Activated CD4-positive, alpha-beta T cell treated with anti-CD3 and anti-CD28 coated beads, Interleukin-2, amount 50 U/mL, for 48 hours (primary cell): ENCODE measurements at places on chromosomes 4 and X.

DNA sequence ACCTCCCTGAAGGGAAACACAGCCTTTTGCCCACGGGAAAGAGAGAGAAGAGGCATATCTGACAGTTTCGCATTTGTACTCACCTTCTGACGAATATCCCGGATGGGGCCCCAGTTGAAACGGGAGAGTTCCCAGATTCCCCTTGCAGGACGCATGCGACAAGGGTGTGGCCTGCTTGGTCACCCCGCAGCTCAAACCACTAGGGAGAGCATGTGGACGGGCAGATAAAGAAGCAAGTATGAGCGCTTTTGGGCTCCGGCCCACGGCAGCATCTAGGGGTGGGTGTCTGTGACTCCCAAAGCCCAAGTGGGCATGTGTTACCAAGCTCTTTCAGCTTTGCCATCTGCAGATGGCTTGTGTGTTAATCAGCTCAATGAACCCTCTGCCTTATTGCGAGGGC lies 70.1 kb upstream of the MED14 start:
- DNase-seq = no peak

DNA sequence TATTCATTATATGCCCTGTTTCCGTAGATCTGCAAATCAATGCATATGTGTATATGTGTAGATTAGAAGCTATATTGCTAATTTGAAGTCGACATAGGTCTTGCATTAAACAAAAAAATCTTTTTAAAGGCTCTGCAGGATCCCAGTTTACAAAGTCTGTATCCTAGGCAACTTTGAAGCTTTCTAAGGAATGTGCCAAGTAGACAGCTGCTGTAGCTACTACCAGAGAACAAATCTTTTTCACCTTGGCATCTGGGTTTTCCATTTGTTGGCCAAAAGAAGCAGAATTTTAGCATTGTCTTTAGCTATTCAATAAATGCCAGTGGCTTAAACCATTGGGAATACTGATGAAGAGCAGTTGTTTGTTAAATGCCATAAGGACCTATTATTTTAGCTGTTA lies 88.0 kb downstream of the NAA11 start:
- no peak for DNase-seq

DNA sequence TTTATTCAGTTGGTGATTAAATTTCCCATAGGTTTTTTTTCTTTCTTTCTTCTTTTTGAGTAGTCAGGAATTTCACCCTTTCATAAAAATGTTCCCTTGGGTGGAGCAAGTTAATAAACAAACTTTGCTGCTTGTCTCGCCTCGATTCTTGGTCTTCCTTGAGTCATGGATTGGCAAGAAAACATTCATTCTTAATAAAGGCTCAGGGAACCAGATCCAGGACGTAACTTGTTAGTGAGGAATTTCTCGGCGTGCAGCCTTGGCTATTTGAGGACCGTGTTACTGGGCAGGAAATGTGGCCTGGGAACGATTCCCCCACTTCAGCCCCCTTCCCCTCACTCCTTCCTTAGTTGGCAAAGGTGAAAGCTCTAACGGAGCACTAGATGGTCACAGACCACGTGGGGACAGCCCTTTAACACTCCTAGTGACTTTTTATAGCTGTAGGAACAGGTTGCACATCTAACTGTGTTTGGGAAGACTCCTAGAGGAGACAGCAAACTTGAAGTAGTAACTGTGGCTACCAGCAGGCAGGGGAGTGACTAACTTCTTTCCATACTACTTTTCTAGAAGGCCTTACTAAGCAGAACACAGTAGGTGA lies 106.8 kb downstream of the UCHL1 start:
- no peak for DNase-seq

- DNase-seq = no peak
These were observed 207.8 kb downstream of the ANTXR2 start for GRCh38 chr4:79865201-79865597.

DNA sequence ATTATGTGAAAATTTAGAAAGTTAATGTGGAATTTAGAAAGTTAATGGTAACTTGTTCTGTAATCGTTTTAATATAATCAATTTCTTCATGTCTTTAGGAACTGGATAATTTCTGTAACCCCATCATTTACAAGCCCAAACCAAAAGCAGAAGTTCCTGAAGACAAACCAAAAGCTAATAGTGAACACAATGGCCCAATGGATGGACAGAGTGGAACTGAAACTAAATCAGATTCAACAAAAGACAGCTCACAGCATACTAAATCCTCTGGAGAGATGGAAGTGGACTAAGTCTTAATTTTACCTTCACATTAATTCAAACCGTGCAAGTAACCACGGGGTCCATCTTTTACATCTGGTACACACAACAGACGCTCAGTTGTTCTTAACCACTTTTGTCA lies 48.1 kb upstream of the PLK4 start:
- DNase-seq = no peak

DNA sequence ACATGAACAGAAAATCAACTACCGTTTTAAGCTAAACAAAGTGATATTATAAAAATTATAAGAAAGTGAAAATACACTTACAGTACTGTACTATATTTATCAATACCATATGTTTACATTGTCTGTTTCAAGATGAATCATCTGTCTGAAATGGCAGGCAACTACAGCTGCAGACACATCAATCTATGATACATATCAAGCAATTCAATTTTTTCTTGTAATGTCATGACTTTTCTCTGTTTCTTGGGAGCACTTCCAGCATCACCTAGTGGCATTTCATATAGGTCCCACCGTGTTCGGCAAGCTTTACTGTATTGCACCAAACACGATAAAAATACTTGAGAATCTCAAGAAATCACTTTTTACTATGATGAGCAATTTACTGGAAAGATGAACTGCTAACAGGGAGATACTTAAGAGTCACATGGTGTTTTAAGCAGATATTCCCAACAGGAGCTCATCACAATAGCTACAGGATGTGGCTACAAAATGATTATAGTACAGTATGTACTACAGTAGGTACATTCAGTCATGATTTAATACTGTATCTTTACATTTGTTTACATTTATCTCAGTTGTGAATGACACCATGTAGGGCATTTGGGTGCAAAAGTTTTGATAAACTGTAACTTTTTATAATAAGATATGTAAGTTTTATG lies 207.4 kb downstream of the ADAM29 start:
- no peak for DNase-seq

- DNase-seq = no peak
These were observed 689 bp upstream of the NHSL2 start for GRCh38 chrX:71909956-71910355.

- DNase-seq = no peak
These were observed 259.6 kb downstream of the UNC5C start for GRCh38 chr4:95289028-95289634.

- DNase-seq = no peak
These were observed 13.6 kb upstream of the TIMM8A start for GRCh38 chrX:101362116-101362515.

GRCh38 chrX:77014377-77015372 lies 432.5 kb upstream of the FGF16 start:
- DNase-seq = no peak

DNA sequence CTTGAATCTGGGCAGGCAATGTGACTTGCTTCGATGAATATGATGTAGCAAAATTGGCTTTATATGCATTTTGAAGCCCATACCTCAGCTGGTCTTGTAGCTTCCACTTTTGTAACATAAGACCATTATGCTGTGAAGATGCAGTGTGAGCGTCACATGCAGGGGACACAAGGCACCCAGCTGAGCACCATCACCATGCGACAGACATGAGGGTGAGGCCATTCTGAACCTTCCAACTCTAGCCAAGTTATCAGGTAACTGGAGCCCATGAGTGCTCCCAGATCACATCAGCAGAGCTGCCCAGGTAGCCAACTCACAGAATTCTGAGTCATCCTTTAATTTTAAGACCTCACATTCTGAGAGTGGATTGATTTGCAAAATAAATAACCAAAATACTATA lies 705.9 kb downstream of the FSTL5 start:
- DNase-seq = no peak

GRCh38 chr4:8229331-8229975 lies 30.4 kb downstream of the SH3TC1 start:
- DNase-seq = peak; percentile 12

GRCh38 chr4:47478804-47479203 lies 6.3 kb upstream of the ATP10D start:
- DNase-seq = no peak

GRCh38 chr4:79273915-79274314 lies 51.9 kb downstream of the NAA11 start:
- no peak for DNase-seq

DNA sequence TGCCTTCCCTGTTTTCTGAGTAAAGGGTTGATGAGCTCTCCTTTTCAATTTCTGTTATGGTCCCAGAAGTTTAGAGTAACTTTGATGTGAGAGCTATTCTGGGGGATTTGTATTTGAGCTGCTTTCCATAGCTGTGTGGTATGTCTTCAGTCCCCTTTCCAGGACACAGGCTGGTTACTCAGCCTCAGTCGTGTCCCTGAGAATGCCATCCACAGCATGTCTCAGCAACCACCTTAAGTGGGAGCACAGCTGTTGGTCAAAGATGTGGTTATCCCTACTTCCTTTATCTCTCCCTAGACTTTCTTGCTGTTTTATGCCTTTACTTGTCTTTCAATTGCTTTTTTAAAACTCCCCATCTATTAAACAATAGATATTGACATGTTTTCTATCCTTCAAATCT lies 37.8 kb downstream of the RNF175 start:
- no peak for DNase-seq

GRCh38 chr4:5959211-5959982 lies 58.8 kb downstream of the C4orf50 start:
- no peak for DNase-seq

DNA sequence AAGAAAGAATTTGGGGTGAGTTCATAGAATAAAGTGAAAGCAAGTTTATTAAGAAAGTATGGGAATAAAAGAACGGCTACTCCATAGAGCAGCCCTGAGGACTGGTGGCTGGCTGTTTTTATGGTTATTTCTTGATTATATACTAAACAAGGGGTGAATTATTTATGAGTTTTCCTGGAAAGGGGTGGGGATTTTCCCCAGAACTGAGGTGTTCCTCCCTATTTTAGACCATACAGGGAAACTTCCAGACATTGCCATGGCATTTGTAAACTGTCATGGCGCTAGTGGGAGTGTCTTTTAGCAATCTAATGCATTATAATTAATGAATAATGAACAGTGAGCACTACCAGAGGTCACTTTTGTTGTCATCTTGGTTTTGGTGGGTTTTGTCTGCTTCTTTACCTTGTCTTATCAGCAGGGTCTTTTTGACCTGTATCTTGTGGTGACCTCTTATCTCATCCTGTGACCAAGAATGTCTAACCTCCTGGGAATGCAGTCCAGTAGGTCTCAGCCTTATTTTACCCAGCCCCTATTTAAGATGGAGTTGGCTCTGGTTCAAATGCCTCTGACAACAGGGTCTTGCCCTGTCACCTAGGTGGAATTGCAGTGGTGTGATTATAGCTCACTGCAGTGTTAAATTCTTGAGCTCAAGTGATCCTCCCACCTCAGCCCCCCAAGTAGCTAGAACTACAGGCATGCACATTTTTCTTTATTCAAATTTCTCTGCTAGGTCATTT lies 27.1 kb downstream of the RAPGEF2 start:
- no peak for DNase-seq

DNA sequence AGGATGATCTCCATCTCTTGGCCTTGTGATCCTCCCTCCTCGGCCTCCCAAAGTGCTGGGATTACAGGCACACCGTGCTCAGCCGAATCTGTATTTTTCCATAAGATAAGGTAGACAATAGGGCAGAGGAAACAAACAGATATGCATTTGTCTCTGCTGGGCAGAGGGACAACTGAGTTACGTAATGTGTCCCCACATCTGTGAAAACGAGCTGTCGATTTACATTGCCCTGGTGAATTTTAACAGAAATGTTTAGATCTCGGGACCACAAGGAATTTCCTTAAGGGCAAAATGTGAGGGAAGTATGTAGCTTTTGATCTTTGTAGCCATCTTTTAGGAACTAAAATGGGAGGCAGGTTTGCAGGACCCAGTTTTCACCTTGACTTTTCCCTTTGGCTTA lies 189.7 kb downstream of the TRIML1 start:
- no peak for DNase-seq

DNA sequence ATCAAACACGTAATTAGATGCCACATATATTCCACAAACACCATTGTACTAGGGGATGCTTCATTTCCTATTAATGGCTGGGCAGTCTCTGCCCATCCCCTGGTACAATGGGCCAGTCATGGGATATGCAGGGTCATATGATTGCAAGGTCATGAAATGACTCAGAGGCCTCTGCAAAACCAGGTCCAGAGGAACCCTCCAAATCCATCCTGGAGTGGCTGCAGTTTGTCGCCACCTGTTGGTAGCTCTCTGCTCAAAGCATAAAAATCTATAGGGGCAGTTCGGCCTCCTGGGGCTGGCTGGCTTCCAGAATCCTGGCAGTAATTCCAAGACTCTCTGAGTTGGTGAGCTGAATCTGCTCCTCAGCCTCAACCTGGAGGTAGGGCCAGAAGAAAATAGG lies 22.9 kb upstream of the PUDP start:
- peak; percentile 27 for DNase-seq

- DNase-seq = peak; percentile 72
These were observed 27.3 kb upstream of the CHRNA9 start for GRCh38 chr4:40307627-40308497.

DNA sequence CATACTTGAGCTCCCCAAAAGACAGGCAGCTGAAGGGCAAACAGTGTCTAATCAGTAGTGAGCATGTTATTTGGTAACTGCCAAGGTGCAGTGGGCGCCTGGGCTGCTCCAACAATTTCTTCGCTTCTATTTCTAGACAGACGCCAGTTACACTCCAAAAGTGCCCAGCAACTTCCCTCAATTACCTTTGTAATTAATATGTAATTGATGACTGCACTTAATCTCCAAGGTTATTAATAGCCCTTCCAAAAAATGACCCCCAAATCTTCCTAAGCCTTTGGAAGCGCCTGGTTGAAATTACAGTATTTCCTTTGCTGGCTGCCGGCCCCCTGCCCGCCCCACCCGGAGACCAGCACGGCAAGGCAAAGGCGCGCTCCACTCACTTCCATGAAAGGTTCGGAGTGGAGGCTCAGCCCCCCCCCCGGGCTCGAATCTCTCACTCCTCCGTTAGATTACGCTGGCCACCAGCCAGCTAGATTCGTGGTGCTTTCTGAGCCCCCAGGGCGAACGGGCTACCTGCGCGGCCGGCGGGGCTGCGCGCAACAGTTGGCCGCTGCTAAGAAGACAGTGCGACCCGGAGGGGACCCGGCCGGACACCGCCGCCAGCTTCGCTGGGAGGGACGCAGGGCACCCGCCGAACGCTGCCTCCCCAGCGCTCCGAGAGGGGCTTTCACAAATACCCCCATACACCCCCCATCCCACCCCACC lies 1.9 kb downstream of the GPC4 start:
- no peak for DNase-seq

- peak; percentile 35 for DNase-seq
These were observed 32.0 kb downstream of the SPARCL1 start for GRCh38 chr4:87497159-87497558.

DNA sequence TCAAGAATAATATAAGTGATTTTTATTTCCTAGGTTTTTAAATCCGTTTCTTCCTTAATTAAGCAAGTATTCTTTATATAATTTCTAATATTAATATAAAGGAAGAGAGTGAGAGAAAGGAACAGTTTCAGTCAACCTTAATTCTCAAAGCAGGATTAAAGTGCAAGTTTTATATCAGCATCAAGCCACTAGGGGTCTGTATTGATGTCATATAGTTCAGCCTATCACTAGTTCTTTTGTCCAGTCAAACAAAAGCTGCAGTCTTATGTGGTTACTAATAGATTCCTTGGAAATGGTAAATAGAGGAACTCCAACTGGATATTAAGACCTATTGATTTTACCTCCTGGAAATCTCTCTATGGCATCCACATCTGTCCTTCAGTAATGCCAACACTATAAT lies 82.0 kb downstream of the NAP1L3 start:
- DNase-seq = no peak
